ENCODE measurements at places on chromosomes 6 and 20.

DNA sequence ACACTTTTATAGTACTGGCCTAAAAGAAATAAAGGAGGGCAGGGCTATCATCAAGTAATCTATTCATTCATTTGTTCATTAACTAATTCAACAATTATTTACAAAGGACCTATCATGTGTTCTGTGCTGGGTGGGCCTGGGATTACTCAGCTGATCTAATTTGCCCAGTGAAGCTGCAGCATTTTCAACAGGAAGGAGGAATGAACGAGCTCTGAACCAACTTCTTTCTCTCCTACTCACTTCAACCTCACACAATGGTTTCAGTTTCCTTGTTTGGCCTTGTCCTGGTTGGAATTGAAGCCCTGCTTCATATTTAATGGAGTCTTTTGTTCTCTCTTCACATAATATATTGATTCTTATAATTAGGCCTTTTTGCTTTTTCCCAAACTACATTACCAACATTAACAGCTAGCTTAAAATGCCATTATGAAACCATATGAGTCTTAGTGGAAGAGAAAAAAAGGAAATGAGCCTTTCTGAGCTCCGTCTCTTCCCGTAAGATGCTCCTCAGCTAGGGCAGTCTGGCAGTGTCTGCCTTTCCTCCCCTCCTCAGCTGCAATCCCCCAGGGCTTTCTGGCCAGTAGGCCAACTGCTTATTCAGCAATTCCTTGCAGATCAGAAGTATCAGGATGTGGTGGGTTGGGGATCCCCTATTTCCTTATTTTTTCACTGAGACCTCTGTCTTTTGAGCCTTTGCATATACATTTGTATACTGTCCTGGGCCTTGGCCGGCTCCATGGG is 79.4 kb upstream of the NRN1 start:
- no peak for DNase-seq

- DNase-seq, result no peak
Observed at GRCh38 chr20:2624190-2624589, 28.2 kb upstream of the NOP56 start.

DNA sequence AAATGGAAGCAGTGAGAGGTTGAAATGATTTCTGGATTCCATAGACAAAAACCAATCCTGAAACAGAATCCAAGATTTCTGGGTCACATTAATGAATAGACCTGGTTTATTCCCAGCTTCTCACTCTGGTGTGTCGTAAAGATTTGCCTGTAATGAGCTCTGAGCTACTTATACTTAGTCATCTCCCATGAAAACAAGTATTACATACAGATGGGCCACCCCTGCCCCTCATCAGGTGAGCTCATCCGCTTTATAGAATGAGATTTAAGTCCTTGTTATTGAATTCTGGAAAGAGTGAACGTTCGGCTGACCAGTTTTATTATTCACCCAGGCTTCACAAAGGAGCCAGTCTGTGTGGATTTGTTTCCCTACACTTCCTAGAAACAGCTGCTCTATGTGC is 47.1 kb upstream of the TMEM181 start:
- no peak for DNase-seq

DNA sequence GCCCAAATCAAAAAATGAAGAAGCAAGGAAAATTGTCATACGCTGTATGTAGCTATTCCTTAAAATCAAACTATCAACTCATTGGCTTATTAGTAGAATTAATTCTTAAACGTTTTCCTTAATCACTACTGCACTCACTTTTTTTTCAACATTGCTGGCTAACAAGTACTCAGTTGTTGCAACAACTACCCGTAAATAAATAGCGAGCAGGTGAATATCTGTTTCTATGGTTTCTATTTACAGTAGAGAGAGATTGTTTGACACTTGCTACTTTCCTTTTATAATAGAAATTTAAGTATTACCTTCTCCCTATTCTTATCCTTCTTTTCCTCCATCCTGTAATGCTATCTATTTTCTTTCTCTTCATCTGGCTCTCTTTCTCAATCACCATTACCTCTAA is 25.1 kb downstream of the FRK start:
- DNase-seq, result no peak

GRCh38 chr6:4135665-4136353 is 434 bp upstream of the ECI2 start:
- peak; percentile 92 for DNase-seq
